ENCODE measurements at places on chromosomes 7 and 10.
A peak's percentile ranks its signal among the peaks of the same experiment; 100 is the strongest.

DNA sequence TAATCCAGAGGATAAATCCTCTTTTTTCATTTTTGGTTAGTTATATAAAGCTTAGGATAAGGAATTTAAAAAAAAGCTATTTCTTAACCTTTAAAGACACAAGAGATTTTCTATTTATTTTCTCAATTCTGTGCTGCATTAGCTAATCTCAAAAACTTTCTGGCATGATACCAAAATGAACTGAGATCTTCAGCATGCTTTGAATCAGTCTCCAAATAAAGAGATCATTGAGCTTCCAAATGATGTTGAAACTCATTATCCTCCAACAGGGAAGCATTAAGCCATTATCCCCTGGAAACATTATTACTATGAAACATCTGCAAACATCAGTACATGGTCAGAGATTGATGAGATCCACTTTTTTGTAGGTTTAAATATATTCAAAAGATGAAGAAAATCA lies 350.3 kb upstream of the TEX47 start:
- DNase-seq: no peak

GRCh38 chr7:29914180-29914579 lies 75.4 kb downstream of the SCRN1 start:
- no peak for DNase-seq

- DNase-seq: no peak
These were observed 64.2 kb downstream of the PHYHIPL start for GRCh38 chr10:59240582-59241183.

GRCh38 chr7:102009628-102010027 lies 192.2 kb downstream of the CUX1 start:
- DNase-seq: no peak

DNA sequence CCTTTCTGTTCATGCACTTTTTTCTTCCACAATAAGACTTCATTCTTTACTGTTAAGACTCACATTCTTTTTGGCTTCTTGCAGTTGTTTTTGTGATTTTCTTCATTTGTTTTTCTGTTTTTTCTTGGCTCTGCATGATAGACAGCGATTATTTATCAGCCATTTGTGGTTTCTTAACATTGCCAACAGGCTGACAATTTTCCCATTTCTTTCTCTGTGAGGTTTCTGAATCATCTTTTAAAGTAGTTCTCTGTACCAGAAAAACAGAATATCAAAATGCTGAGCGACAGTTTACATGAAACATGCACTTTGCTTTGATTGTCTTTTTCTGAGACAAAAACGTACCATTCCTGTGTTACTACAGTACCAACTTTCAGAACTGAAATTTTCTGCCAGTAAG lies 334.2 kb upstream of the MAGI2 start:
- DNase-seq: no peak

GRCh38 chr10:15245530-15245929 lies 77.0 kb upstream of the NMT2 start:
- DNase-seq: no peak

GRCh38 chr10:26759008-26759407 lies 61.5 kb downstream of the PDSS1 start:
- no peak for DNase-seq

DNA sequence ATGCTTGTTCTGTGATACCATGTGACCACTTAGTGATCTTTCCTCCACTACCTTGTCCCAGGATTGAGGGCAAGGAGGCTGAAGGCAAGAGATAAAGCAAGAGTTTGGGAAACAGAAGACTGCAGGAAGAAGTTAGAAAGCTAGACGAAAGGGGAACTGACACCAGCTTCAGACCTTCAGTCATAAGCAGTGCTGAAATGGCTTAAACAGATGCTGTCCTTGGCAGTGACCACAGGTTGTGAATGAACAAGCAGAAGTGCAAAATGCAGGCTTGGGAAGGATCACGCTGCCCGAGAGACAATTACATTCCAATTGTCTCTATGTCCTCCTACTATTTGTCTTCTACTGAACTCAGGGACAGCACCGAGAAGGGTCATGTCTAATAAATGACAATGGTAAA lies 704.9 kb upstream of the AUTS2 start:
- no peak for DNase-seq

- DNase-seq: no peak
These were observed 1.7 kb upstream of the NEURL1 start for GRCh38 chr10:103491729-103492364.

DNA sequence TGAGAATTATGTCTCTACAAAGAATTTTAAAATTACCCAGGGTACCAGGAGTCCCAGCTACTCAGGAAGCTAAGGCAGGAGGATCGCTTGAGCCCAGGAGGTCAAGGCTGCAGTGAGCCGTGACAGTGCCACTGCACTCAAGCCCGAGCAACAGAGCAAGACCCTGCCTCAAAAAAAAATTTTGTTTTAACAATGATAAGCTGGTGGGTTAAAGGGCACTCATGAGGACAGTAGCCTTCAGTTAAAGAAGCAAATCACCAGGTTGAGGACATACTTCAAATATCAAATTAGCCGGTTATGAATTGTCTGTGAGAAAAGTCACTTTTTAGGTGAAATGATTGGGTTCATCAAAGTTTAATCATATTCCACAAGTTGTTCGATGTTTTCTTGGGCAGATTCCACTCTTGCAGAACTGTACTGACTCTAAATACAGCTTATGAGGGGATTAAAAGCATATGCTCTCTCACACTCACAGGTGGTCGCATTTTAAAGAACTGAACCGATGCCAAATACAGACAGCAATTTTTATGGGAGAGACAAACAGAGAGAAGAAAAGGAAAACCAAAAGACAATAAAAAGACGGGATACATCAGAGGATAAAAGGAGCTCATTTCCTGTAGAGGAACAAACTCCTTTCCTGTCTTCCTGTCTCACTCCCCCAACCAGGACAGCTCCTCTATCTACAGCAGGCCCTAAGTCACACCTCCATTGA lies 582.8 kb upstream of the NRP1 start:
- no peak for DNase-seq

DNA sequence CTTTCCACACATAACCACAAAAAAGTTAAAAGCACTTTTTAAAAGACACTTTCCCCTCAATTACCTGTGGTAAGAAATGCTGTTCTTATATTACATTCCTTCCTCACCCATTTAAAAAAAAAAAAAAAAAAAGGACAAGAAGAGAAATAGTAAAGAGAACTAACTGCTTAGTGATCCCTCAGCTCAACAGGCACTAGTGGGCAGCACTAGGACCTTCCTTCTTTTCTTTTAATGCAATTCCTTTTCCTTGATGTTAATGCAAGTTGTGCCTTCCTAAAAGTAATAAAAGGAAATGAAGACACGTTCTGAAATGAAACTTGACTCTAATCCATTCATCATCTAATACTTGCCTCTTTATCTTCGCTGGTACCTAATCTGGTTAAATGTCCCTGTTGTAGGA lies 189.7 kb downstream of the TCF7L2 start:
- DNase-seq: no peak

- DNase-seq: peak; percentile 49
These were observed 142.4 kb downstream of the DIP2C start for GRCh38 chr10:546971-547590.

- no peak for DNase-seq
These were observed 545 bp upstream of the MTPN start for GRCh38 chr7:135977742-135978066.

DNA sequence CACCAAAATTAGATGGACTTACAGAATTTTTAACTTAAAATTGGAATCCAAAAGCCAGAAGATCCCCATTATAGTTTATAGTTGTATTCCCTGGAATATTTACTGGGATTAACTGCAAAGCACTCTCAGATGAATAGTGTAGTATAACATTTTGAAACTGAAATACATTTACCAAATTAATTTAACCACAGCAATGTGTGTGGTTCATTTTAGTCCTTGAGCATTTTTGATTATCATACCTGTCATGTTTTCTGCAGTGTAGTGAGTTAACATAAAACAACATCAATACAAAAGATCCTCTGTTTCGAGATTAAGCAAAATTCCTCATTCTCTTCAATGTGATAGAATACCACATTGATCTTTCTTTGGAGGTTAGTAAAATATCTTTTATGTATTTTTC lies 3.7 kb downstream of the VIM start:
- no peak for DNase-seq

- no peak for DNase-seq
These were observed 11.9 kb downstream of the NPTX2 start for GRCh38 chr7:98629001-98629431.

DNA sequence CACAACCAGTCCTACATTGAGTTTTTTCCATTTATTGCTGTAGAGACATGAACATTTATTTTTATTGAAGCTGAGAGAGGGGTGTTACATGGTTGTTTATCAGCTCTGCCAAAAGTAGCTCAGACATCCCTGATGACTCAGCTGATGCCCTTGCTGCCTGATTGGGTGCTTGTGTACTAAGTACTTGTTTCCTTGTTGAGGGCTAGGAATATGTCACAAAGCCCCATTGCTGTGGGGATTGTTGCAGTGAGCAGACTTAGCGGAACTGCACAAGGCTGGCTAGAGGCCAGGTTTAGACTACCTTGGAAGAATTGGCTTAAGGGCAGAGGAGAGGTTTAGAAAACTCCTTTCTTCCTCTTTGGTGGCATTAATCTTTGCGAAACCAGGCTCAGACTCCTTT lies 110.6 kb downstream of the AUTS2 start:
- DNase-seq: no peak

GRCh38 chr7:51789489-51789888 lies 472.9 kb upstream of the COBL start:
- no peak for DNase-seq

All from natural killer cell treated with Interleukin-12 subunit alpha and Interleukin-12 subunit beta and Interleukin-15 and Interleukin-18, amount 100 ng/mL, for 72 hours (primary cell).